CD8-positive, alpha-beta memory T cell (primary cell): ENCODE measurements at places on chromosomes 3 and 15. TPM values are rescaled to one million over a fixed set of nuclear protein-coding genes. Genes with fewer than 3 reads are reported as not detected.
A peak's percentile ranks its signal among the peaks of the same experiment; 100 is the strongest.

The GOLGA8G gene
- total RNA-seq: not detected

The CRABP1 gene
- total RNA-seq: not detected

DNA sequence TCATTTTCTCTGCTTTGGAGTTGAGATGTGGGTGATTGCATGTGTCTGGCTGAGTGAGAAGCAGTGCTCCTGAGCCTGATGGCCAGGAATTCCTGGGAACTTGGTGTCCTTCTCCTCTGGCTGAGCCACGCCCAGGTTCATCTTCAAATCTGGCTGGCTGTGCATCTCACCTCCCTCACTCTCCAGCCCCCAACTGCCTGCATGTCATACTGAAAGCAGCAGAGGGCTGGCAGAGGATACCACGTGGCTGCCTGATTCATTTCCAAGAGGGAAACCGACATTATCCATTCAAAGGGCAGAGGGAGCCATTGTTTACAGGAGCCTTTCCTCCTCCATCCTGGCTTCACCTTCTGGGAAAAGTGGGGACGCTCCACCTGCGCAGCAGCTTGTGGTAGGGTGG lies 57.4 kb downstream of the ABHD5 start:
- no peak overlapping the region for H3K27ac ChIP-seq
- H3K36me3 ChIP-seq: no peaks in the 10 kb centered on the region
- no peak for DNase-seq
- H3K4me1 ChIP-seq: no peaks in the 10 kb centered on the region

The NRROS gene
- total RNA-seq: 15.6 TPM

- H3K4me3 ChIP-seq: no peak overlapping the region
- no peaks in the 10 kb centered on the region for H3K36me3 ChIP-seq
- no peak overlapping the region for H3K27ac ChIP-seq
- DNase-seq: no peak
- H3K4me1 ChIP-seq: no peaks in the 10 kb centered on the region
- H3K27me3 ChIP-seq: no peaks in the 10 kb centered on the region
These were observed 230.5 kb downstream of the UNC13C start for GRCh38 chr15:54208786-54209185.

The ADGRG7 gene
- total RNA-seq: not detected

DNA sequence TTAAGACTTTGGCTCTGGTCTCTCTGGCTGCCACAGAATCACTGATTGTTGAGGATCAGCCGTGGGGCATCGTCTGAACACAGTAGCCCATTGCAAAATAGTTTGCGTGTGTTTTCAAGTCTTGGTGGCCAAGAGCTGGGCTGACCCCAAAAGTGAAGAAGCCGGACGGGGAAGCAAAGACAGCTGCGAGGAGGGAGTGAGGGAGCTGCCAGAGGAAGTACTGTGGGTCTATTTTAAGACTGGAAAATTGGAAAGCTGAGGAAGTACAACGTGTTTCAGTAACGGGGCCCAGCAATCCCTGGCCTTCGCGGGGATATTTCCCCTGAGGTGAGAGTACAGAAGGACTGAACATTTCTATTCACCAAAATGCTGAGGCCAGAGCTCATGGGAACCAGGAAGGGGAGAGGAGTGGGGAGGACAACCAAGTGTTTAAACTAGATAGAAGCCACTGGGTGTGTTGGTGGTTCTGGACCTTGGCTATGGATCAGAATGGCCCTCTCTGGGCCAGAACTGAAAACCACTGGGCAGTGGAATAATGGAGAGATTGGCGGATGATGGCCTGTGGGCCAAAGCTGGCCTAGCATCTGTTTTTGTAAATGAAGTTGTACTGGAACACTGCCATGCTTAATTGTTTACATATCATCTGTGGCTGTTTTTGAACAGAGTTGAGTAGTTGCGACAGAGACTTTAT lies 34.1 kb upstream of the LIMD1 start:
- no peaks in the 10 kb centered on the region for H3K36me3 ChIP-seq
- no peak for DNase-seq
- H3K27ac ChIP-seq: no peak overlapping the region
- H3K27me3 ChIP-seq: no peaks in the 10 kb centered on the region
- no peaks in the 10 kb centered on the region for H3K4me1 ChIP-seq

- no peaks in the 10 kb centered on the region for H3K4me1 ChIP-seq
- no peak overlapping the region for H3K27ac ChIP-seq
- H3K36me3 ChIP-seq: no peaks in the 10 kb centered on the region
- no peak overlapping the region for H3K4me3 ChIP-seq
- no peak for DNase-seq
- no peaks in the 10 kb centered on the region for H3K27me3 ChIP-seq
These were observed 267.5 kb downstream of the VGLL3 start for GRCh38 chr3:86723433-86723832.

DNA sequence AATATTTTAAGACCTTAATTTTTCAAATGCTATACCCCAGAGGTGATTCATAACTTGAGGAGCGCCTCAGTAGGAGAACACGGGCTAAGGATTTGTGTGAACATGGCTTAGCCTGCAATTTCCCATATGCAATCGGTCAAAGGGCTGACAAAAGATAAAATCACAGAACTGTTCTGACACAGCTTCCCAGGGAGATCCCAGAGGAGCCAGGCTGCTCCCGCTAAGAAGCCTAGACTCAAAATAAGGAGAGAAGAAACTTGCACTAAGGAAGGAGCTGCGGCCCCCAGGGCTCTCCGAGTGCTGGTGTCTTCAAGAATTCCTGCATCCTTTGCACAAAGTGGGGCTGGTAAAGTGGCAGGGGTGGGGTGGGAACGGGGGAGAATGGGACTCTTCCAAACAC lies 106.3 kb upstream of the DLG1 start:
- no peak for DNase-seq
- no peaks in the 10 kb centered on the region for H3K4me1 ChIP-seq
- H3K4me3 ChIP-seq: no peak overlapping the region

DNA sequence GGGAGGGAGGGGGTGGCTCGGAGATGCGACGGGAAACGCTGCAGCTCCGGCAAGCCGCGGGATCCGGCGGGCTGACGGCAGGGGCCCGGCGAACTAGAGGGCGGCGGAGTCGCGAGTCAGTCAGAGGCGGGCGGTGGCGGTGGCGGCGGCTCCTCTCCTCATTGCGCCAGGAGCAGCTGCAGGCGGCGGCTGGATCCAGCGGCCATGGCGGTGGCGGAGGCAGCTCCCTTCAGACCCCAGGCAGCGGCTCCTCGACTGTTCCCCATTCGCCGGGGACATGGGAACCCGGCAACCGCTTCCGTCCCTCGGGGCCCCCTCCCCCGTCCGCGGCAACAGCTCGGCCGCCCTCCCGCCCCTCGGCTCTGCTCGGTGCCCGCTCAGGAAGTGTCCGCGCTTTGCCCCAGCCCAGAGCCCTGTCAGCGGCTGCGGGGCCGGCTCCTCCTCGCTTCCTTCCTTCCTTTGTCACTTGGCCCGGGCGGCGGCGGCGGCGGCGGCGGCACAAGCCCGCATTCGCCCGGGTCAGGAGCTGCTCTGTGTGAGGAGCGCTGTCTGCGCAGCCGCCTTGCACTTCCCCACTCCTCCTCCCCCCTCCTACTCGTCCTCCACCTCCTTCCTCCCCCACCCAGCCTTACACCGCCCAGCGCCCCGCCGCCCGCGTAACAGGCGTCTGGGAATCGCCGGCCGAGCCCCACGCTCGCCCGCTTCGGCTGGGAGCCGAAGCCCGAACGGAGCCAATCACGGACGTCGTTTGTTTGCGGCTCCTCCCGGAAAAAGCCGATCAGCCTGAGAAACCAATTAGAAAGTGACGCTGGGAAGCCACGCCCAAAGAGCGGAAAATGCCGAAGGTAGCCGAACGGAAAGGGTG lies at the start of gene GSK3B:
Gene GSK3B, minus strand, starts transcription at position 537 of the 865 bp plus-strand sequence. CDS start 1,013 bp downstream, outside the sequence.
- H3K27me3 ChIP-seq: no peaks in the 10 kb centered on the region
- DNase-seq: peak; percentile 73
- no peaks in the 10 kb centered on the region for H3K36me3 ChIP-seq

- no peaks in the 10 kb centered on the region for H3K36me3 ChIP-seq
- H3K27me3 ChIP-seq: no peaks in the 10 kb centered on the region
- DNase-seq: no peak
- no peak overlapping the region for H3K4me3 ChIP-seq
- no peak overlapping the region for H3K27ac ChIP-seq
These were observed 33.5 kb downstream of the RPL22L1 start for GRCh38 chr3:170836491-170836890.

The CPEB1 gene
- total RNA-seq: 0.44 TPM

The SCN5A gene
- total RNA-seq: 0.47 TPM

DNA sequence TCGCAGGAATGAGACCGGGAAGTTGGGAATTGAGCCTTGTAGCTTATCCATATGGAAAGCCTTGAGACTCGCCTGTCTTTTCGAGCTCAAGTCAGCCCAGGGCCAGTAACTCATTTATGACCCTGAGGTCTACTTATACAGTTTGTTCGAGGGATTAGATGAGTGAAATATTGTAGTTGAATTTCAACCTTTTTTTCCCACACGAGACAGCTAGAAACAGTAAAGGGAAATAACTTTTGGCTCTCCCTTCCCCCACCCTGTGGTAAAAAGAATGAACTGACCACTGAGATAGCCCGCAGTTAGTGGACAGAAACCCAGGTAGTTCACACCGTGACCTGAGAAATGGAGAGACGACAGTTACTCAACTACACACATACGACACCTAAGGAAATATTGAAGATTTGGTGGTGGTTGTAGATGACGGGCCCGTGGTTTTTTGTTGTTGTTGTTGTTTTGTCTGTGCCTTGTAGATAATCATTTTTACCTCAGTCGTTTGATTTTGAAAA lies 841 bp downstream of the EIF3J start:
- no peaks in the 10 kb centered on the region for H3K27me3 ChIP-seq
- peak overlapping the region; percentile 86 for H3K4me3 ChIP-seq
- peak overlapping the region; percentile 89 for H3K27ac ChIP-seq
- peaks cover 50% of the 10 kb centered on the region for H3K4me1 ChIP-seq

DNA sequence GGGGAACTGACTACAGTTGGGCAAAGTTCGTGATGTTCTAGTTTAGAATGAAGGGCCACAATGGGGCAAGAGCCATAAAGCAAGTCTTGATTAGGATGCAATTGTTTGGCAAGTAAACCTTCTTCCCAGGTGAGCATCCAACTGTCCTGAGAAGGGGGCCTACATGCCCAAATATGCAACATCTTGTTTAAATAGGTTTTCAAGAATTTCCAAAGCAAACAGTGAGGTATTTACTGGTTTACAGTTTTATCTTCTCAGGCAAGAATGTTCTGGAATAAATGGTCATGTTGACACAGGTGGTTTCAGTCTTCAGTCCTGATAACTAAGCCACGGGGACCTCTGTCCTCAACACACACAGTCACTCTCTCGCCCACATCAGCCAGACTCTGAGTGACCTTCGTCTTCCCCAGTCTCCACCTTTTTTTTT lies 90.3 kb upstream of the FAM174B start:
- no peak overlapping the region for H3K4me3 ChIP-seq
- no peaks in the 10 kb centered on the region for H3K4me1 ChIP-seq
- no peaks in the 10 kb centered on the region for H3K36me3 ChIP-seq
- DNase-seq: no peak
- H3K27ac ChIP-seq: no peak overlapping the region
- no peaks in the 10 kb centered on the region for H3K27me3 ChIP-seq

- H3K36me3 ChIP-seq: no peaks in the 10 kb centered on the region
- no peaks in the 10 kb centered on the region for H3K4me1 ChIP-seq
- H3K4me3 ChIP-seq: no peak overlapping the region
- H3K27ac ChIP-seq: no peak overlapping the region
These were observed 737.9 kb upstream of the BCHE start for GRCh38 chr3:166575161-166575560.

GRCh38 chr15:75454471-75455378 lies 3.2 kb upstream of the SIN3A start:
- peak; percentile 85 for DNase-seq
- H3K36me3 ChIP-seq: no peaks in the 10 kb centered on the region
- H3K27me3 ChIP-seq: no peaks in the 10 kb centered on the region
- peaks cover 27% of the 10 kb centered on the region for H3K4me1 ChIP-seq
- peak overlapping the region; percentile 95 for H3K4me3 ChIP-seq
- peak overlapping the region; percentile 89 for H3K27ac ChIP-seq

GRCh38 chr3:110731148-110731547 lies 340.5 kb upstream of the NECTIN3 start:
- no peaks in the 10 kb centered on the region for H3K27me3 ChIP-seq
- DNase-seq: no peak
- H3K27ac ChIP-seq: no peak overlapping the region
- H3K36me3 ChIP-seq: no peaks in the 10 kb centered on the region

GRCh38 chr3:32947789-32948238 lies 3.6 kb upstream of the CCR4 start:
- H3K27ac ChIP-seq: no peak overlapping the region
- H3K36me3 ChIP-seq: no peaks in the 10 kb centered on the region
- H3K4me3 ChIP-seq: no peak overlapping the region
- peaks cover 21% of the 10 kb centered on the region for H3K4me1 ChIP-seq

DNA sequence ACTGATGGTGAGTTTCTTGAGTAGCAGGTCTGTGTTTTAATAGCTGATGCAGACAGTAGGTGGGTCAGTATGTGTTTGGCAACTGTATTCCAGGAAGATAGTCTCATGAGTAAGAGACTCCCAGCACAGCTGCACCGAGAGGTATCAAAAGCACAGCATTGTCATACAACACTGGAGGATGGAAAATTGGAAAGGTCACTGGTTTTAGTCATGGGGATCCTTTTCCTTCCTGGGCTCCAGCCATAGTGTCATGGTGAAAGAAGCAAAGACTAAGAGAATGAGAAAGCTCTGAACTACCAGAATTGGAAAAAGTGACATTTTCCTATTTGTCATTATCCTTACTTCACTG lies 61.5 kb downstream of the P3H2 start:
- H3K27ac ChIP-seq: no peak overlapping the region
- no peak for DNase-seq
- H3K36me3 ChIP-seq: no peaks in the 10 kb centered on the region

DNA sequence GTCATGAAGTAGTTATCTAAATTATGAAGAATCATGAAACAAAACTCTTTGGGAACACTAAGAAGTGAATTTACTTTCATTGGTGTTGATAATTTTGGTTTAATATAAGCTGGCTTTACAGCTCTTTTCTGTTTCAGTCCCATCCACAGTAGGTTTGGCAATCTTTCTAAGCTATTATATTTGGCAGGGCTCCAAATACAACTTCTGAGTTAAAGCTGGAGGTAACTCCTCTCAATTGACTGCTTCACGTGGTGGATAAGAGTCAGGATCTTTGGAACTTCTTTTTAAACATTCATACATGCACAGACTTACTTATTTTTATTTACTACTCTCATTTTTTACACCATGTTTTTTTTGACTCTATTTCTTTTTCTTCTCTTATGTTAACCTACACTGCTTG lies 106.5 kb upstream of the EPHA3 start:
- no peaks in the 10 kb centered on the region for H3K27me3 ChIP-seq
- DNase-seq: no peak

DNA sequence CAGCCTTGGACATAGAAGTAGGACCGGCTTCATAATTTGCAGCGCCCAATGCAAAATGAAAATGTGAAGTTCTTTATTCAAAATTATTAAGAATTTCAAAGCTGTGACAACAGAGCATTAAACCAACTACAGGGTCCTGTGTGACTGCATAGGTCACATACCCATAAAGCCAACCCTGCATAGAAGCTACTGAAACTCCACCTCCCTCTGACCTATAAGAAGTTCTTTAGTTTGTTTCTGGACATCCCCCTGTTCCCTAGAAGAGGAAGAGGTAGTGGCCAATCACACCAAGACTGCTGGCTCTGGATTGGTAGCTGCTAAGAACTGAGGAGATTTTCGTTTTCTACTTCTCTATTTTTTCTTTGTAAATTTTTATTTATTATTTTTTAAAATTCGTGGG lies 9.0 kb upstream of the SELENOT start:
- no peaks in the 10 kb centered on the region for H3K27me3 ChIP-seq
- H3K36me3 ChIP-seq: no peaks in the 10 kb centered on the region
- DNase-seq: no peak
- H3K4me1 ChIP-seq: no peaks in the 10 kb centered on the region

- H3K36me3 ChIP-seq: no peaks in the 10 kb centered on the region
- H3K4me3 ChIP-seq: no peak overlapping the region
These were observed 195.0 kb upstream of the EPHA3 start for GRCh38 chr3:88912294-88912877.

The IL17RD gene
- total RNA-seq: 0.04 TPM

GRCh38 chr3:110413266-110413665 lies 658.4 kb upstream of the NECTIN3 start:
- no peak overlapping the region for H3K4me3 ChIP-seq
- no peak for DNase-seq
- no peak overlapping the region for H3K27ac ChIP-seq
- H3K4me1 ChIP-seq: no peaks in the 10 kb centered on the region

The GOLGA8N gene
- 0.82 TPM for total RNA-seq
